GM19239 (cell line): ENCODE measurements at places on chromosomes 12 and 14.

GRCh38 chr12:118714051-118714460, 267.3 kb upstream of the SRRM4 start:
- peak; percentile 64 for DNase-seq

DNA sequence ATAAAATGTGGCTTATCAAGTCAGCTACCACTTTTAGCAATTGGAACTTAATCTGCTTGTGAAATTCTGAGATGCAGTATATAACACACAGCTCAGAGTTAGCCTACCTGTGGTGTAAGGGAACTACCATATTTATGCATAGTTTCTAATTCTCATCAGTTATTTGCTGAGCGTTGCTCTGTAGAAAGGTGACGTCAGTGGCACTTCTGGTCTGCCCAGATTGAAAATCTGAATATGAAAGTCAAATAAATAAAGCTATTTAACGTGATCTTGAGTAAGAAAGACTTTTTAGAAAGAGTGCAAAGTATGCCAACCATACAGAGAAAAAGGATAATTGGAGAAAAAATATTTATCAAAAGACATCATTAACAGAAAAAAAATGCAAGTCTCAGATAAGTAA, 938.9 kb upstream of the NOVA1 start:
- DNase-seq: no peak

GRCh38 chr12:57623811-57624390, 9.1 kb downstream of the B4GALNT1 start:
- no peak for DNase-seq

- no peak for DNase-seq
Measured at GRCh38 chr12:71276541-71276940, 118.7 kb upstream of the TSPAN8 start.

DNA sequence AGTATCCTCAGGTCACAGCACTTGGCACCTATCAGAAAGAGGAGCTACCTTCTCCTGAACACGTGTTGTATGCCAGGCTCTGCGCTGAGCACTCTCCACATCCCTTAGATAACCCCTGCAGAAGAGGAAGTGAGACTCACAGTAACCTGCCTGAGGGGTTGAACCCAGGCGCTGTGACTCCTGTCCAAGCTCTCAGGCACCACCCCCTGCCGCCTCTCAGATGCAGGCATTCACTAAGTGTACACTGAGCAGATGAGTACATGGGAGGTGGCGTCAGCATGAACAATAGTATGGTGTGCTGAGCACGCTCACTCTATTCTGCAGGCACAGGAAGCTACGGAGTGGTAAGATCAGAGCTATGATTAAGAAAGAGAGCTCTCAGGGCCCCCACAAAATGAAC, 21.0 kb upstream of the RIC8B start:
- peak; percentile 48 for DNase-seq

DNA sequence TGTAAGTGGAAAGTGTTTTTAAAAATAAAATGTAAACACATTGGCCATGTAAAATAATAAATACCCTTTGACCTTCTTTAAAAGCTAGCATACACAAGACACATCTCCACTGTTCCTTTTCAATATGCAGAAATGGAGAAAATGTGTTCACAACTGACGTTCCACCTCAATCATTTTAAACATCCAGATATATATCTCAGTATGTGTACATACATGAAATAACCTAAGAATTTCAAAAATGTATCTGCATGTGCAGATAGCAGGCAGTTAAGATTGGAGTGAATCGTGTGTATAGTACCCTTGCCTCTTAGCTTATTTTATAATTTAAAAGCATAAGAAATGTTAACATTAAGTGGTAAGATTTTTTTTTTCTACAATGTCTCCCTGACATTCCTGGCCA, 406.2 kb upstream of the FLRT2 start:
- DNase-seq: no peak

GRCh38 chr12:85445060-85445938, 165.3 kb downstream of the ALX1 start:
- DNase-seq: no peak

DNA sequence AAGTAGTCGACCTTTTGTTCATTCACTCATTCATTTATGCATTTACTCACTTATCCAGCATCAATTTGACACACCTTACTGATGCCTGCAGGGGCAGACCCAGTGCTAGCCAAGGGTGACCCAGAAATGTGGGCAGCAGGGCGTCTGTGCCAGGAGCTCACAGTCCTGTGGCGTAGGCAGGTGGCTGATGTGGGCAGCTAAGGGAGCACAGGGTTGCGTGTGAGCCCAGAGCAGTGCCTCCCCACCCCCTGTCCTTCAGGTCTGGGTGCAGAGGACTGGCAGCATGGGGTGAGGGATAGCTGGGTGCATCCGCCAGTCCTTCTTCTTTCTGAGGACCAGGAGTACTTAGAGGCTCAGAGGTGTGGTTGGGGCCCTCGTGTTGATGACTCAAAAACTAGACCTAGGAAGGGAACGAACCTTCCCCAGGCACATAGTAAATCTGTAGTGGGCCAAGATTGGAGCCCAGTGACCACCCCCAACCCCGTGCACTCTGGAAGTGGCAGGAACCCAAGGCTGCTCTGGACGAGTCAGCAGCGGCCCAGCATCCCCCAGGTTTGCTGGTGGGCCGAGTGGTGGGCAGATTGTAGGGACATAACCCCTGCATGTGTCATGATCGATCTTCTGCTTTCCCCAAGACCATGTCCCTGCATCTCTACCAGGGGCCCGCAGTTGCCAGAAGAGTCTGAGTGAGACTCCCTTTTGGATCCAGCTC, 63.9 kb downstream of the BEGAIN start:
- no peak for DNase-seq

GRCh38 chr12:108731866-108732461, 646 bp upstream of the CORO1C start:
- DNase-seq: peak; percentile 78

DNA sequence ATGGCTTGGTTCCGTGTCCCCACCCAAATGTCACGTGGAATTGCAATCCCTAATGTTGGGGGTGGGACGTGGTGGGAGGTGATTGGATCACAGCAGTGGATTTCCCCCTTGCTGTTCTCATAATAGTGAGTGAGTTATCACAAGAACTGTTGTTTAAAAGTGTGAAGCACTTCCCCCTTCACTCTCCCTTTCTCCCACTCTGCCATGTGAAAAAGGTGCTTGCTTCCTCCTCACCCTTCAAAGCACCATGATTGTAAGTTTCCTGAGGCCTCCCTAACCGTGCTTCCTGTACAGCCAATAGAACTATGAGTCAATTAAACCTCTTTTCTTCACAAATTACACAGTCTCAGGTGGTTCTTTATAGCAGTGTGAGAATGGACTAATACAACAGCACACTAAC, 5.3 kb upstream of the CEP128 start:
- DNase-seq: no peak

- no peak for DNase-seq
Measured at GRCh38 chr12:81231574-81232368, 153.9 kb downstream of the ACSS3 start.

DNA sequence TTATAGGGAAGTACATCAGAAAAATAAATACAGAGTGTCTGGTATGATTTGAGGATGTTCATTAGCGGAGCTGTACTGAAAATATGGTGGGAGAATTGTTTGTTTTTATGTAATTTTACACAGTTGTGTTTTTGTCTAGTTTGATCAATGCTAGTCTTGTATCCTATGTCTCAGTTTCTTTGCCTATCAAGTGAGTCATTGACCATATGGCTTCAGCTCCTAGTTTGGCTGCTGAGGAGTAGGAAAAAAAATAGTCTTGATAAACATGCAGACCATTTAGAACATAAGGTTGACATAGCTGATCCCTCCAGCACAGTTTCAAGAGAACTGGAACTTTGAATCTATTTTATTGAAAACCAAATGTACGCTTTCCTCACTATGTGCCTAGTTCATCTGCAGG, 1292.1 kb upstream of the FLRT2 start:
- no peak for DNase-seq

- DNase-seq: no peak
Measured at GRCh38 chr14:23284654-23285529, 1.0 kb downstream of the HOMEZ start.

DNA sequence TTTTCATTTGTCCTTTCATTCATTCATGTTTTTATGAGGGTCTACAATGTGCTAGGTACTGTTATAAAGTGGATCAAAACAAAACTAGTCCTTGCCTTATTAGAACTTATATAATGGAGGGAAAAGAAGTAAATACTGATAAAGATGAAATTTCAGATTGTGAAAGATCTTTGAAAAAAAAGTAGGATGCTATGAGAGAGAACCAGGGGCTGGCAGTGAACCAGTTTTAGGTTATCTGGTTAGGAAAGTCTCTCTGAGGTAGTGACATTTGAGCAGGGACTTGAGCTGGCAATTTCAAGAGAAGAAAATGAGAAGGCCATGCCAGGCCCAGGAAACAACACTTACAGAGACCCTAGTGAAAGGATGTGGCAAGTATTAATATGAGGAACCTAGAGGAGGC, 57.3 kb upstream of the E2F7 start:
- DNase-seq: no peak

DNA sequence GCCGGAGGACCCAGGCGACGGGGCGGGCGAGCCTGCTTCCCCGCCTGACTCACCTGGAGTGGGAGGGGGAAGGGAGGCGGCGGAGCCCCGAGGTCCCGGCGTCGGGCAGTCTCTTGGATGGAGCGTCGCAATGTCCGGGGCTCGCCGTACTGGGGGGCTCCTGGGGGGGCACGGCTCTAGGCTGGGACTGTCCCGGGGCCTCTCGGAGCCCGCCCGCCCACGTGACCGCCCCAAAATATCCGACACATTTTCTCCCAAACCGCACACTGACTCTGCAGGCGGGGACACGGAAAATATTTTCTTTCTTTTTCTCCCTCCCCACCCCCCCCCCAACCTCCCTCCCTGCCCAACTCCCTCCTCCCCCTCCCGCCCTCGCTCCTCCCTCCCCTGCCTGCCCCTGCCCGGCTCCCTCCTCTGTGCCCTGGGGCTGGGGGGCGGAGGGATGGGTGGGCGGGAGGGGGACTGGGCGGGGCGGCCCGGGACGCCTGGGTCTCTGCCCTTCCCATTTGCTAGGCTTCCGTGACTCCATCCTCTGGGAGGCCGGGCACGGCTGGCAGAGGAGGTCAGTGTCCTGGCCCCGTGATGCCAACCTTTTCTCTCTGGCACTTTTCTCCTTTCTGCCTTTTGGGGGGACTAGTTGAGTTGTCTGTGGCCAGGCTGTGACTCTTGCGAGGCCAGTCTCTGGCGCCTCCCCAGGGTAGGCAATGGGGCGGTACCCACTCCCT, at the start of gene RARG:
Gene RARG (minus strand): TSS at position 289 of the 725 bp plus-strand sequence. CDS start 4,664 bp downstream, outside the sequence.
- no peak for DNase-seq

DNA sequence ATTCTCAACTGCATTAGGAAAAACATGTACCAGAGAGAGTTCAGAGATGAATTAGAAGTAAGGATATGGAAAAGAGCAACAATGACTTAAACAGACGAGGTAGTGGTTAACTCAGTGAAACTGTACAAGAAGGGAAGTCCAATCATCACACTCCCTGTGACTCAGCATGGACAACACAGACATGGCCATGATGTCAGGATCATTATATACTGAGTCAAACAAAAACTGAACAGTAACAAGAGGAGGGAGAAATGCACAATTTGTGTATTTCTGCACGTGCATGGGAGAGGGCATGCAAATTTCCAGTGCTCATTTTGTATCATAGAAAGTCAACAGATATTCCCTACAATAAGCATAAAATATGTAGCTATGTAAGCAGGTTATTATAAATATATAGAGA, 1037.8 kb downstream of the BCL11B start:
- DNase-seq: no peak

- no peak for DNase-seq
Measured at GRCh38 chr12:97638739-97639138, 176.1 kb downstream of the RMST start.

DNA sequence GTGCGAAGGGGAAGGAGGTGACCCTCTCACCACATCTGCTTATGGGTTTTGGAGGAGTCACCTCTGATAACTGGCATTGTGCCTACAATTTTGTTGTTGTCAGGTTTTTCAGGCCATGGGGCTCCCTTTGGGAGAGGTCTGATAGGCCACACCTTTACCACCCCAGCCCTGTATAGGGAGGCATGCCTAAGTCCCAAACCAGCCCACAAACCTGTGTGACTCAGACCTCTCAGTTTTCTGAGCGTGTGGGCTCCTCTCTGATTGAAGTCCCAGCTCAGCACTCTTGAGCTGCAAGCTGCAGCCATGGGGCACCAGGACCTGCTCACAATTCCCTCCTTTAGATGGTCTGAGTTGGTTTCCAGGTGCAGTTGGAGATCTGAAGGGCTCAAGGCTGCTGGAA, 1429.3 kb upstream of the TMEM132C start:
- DNase-seq: no peak

GRCh38 chr12:2930865-2931264, 28.3 kb upstream of the TEAD4 start:
- no peak for DNase-seq

DNA sequence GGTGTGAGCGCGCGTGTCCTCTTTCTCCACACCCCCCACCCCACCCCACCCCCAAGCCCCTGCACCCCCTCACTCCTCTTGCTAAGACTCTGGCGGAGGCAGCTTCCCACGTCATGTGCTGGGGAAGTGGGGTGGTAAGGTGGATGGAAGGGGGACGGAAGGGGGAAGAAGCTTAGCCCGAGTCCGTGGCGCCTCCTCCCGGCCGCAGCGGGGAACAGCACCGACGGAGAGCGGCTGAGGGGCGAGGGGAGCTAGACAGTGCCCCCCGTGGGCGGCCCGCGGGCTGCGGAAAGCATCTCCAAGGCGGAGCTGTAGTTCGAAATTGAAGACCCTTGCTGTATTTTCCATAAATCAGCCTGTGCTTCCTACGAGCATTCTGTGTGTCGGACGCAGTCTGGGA, 588 bp upstream of the GRIN2B start:
- DNase-seq: no peak

DNA sequence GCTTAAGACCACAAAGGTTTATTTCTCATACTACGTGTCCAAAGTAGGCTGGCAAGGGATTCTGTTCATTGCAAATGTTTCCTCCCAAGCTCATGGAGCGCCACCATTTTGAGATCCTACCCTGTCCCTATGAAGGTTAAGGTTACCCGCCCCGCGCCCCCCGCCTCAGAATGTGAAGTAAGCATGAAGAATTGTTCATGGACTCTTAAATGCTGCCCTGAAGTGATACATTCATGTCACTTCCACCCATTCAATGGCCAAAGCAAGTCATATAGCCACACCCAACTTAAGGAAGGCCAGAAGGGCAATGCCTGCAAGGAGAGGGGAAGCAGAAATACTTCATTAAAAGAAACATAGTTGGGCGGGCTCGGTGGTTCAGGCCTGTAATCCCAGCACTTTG, 4.2 kb downstream of the TMEM253 start:
- no peak for DNase-seq

- DNase-seq: no peak
Measured at GRCh38 chr14:87784386-87784785, 208.6 kb downstream of the GALC start.

DNA sequence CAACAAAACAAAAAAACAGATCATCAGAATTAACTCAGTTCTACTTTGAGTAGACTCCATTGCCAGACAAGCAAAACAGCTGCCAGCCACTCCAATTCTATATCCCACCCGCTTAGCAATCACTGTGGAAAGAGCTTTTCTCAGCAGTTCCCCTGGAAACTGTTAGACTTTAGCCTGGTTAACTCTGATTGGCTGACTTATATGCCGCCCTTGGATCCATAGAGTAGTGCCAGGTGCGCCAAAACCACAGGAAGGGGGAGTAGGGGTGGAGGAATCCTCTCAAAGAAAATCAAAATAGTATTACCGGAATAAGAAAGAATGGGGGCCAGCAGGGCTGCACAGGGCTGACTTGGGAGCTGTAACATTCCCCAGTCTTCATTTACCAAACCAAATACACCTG, 5.4 kb upstream of the EML5 start:
- DNase-seq: no peak
